ENCODE measurements at places on chromosomes 3 and 15. TPM values are rescaled to one million over a fixed set of nuclear protein-coding genes. Genes with fewer than 3 reads are reported as not detected.

AEN gene
- 64.8 TPM for total RNA-seq

TM4SF18 gene
- total RNA-seq = 2.6 TPM

NAALADL2 gene
- total RNA-seq = 0.14 TPM

- DNase-seq = no peak
Observed at GRCh38 chr3:190728574-190729246, 133.8 kb downstream of the GMNC start.

Data from H7 (cell line).